Skeletal muscle tissue (tissue), 5 donors: ENCODE measurements at places on chromosomes 3 and 15. TPM values are rescaled to one million over a fixed set of nuclear protein-coding genes. Genes with fewer than 3 reads are reported as not detected.

The C2CD4A gene
- not detected for total RNA-seq

The HDGFL3 gene
- total RNA-seq: 11.5 TPM

The MEGF11 gene
- 0.52 TPM for total RNA-seq

The PTX3 gene
- total RNA-seq: 11.5 TPM

The FAM227B gene
- 7.8 TPM for total RNA-seq

The PP2D1 gene
- total RNA-seq: not detected

The BFSP2 gene
- 2.1 TPM for total RNA-seq

The AMOTL2 gene
- total RNA-seq: 56.9 TPM

The TYRO3 gene
- total RNA-seq: 11.5 TPM

The COL6A5 gene
- total RNA-seq: not detected

The SPINK8 gene
- not detected for total RNA-seq

The TRMT10C gene
- total RNA-seq: 30.3 TPM

The MYNN gene
- total RNA-seq: 20.4 TPM
